ENCODE measurements at places on chromosomes 7 and 10.

- no peaks in the 10 kb centered on the region for H3K27me3 ChIP-seq
- no peak overlapping the region for H3K4me3 ChIP-seq
- H3K36me3 ChIP-seq, result no peaks in the 10 kb centered on the region
- peak; percentile 17 for DNase-seq
- H3K27ac ChIP-seq, result no peak overlapping the region
- H3K4me1 ChIP-seq, result no peaks in the 10 kb centered on the region
These were observed 55.7 kb upstream of the PTER start for GRCh38 chr10:16381083-16381482.

DNA sequence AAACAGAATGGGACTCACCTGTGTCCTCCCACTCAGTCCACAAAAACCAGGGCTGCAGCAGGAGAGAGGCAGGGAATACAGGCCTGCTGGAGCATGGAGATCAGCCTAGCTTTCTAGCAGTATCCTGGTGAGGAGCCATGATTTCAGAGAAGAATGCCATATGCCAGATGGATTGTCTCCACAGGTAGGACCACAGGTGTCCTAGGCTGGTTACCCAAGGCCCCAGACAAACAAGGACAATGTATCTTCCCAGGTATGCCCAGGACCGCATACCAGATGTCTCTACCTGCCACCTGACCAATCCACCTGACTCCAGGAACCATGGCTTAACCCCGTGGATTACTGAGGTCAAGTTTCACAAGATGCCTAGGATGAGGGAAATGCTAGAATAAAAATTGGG lies 295.4 kb upstream of the NPSR1 start:
- no peaks in the 10 kb centered on the region for H3K4me1 ChIP-seq
- no peaks in the 10 kb centered on the region for H3K27me3 ChIP-seq
- no peak overlapping the region for H3K27ac ChIP-seq
- no peak overlapping the region for H3K4me3 ChIP-seq
- DNase-seq, result no peak

DNA sequence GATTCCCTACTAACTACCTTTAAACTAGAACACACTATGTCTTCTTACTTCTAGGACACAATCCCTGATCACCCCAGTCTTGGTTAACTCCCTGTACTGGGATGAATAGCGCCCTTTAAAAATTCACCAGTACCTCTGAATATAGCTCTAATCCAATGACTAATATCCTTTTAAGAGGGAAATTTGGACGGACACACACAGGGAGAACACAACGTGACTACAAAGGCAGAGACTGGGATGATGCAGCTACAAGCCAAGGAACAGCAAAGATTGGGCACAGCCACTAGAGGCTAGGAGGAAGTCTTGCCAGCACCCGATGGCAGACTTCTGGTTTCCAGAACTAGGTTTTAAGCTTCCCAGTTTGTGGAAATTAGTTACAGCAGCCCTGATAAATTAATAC lies 81.4 kb downstream of the MALSU1 start:
- H3K4me3 ChIP-seq, result no peak overlapping the region
- H3K27me3 ChIP-seq, result no peaks in the 10 kb centered on the region
- H3K4me1 ChIP-seq, result no peaks in the 10 kb centered on the region
- peak overlapping the region; percentile 34 for H3K27ac ChIP-seq
- no peaks in the 10 kb centered on the region for H3K36me3 ChIP-seq

- no peak for DNase-seq
- H3K27ac ChIP-seq, result no peak overlapping the region
- H3K4me3 ChIP-seq, result no peak overlapping the region
- H3K27me3 ChIP-seq, result no peaks in the 10 kb centered on the region
- H3K36me3 ChIP-seq, result no peaks in the 10 kb centered on the region
These were observed 5.3 kb downstream of the PPP1R3C start for GRCh38 chr10:91627344-91628102.

- H3K27ac ChIP-seq, result no peak overlapping the region
- no peak overlapping the region for H3K4me3 ChIP-seq
- no peaks in the 10 kb centered on the region for H3K4me1 ChIP-seq
- no peaks in the 10 kb centered on the region for H3K27me3 ChIP-seq
These were observed 465.4 kb downstream of the ETV1 start for GRCh38 chr7:13524076-13524475.

DNA sequence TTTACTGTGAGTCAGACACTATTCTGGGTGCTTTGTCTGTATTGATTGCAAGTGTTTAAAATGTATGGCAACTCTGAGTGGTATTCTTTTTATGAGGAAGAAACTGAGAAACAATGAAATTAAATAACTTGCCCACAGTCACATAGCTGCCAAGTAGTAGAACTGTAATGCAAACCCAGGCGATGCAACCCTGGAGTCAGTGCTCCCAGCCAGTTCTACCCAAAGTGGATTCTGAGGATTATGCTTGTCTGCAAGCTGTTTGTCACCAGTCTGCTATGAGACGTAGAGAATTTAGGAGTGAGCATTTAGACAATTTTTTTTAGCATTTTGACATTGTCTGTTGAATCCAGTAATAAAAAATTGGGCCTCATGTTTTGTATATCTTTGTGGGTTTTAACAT lies 306.0 kb upstream of the LRGUK start:
- H3K36me3 ChIP-seq, result no peaks in the 10 kb centered on the region
- no peak overlapping the region for H3K4me3 ChIP-seq
- H3K4me1 ChIP-seq, result no peaks in the 10 kb centered on the region
- H3K27me3 ChIP-seq, result no peaks in the 10 kb centered on the region
- DNase-seq, result no peak

DNA sequence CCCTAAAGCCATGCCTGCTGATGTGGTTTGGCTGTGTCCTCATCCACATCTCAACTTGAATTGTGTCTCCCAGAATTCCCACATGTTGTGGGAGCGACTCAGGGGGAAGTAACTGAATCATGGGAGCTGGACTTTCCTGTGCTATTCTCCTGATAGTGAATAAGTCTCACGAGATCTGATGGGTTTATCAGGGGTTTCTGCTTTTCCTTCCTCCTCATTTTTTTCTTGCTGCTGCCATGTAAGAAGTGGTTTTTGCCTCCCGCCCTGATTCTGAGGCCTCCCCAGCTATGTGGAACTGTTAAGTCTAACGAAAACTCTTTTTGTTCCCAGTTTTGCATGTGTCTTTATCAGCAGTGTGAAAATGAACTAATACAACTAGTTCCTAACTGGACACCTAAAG lies 11.8 kb downstream of the MACROH2A2 start:
- no peaks in the 10 kb centered on the region for H3K27me3 ChIP-seq
- no peak for DNase-seq
- H3K4me3 ChIP-seq, result no peak overlapping the region
- no peaks in the 10 kb centered on the region for H3K36me3 ChIP-seq
- no peak overlapping the region for H3K27ac ChIP-seq

- no peak overlapping the region for H3K27ac ChIP-seq
- no peak overlapping the region for H3K4me3 ChIP-seq
- H3K36me3 ChIP-seq, result no peaks in the 10 kb centered on the region
- no peaks in the 10 kb centered on the region for H3K4me1 ChIP-seq
These were observed 7.1 kb upstream of the CPA5 start for GRCh38 chr7:130337410-130337971.

GRCh38 chr10:128286762-128287500 lies 160.7 kb upstream of the MKI67 start:
- no peak overlapping the region for H3K27ac ChIP-seq
- no peak for DNase-seq
- no peaks in the 10 kb centered on the region for H3K27me3 ChIP-seq
- H3K36me3 ChIP-seq, result no peaks in the 10 kb centered on the region
- H3K4me3 ChIP-seq, result no peak overlapping the region

GRCh38 chr10:116753759-116754158 lies 11.4 kb upstream of the HSPA12A start:
- H3K27me3 ChIP-seq, result no peaks in the 10 kb centered on the region
- no peaks in the 10 kb centered on the region for H3K4me1 ChIP-seq
- no peak for DNase-seq
- H3K4me3 ChIP-seq, result no peak overlapping the region

- no peaks in the 10 kb centered on the region for H3K4me1 ChIP-seq
- no peak for DNase-seq
- H3K27me3 ChIP-seq, result no peaks in the 10 kb centered on the region
- no peak overlapping the region for H3K27ac ChIP-seq
- H3K36me3 ChIP-seq, result no peaks in the 10 kb centered on the region
These were observed 351.5 kb upstream of the AUTS2 start for GRCh38 chr7:69246758-69247157.

- H3K27ac ChIP-seq, result peak overlapping the region; percentile 92
- DNase-seq, result no peak
- peaks cover 29% of the 10 kb centered on the region for H3K4me1 ChIP-seq
These were observed 9.7 kb downstream of the MDFIC start for GRCh38 chr7:114931656-114932011.

GRCh38 chr7:99368750-99369389 lies 5.7 kb upstream of the ARPC1B start:
- peaks cover 12% of the 10 kb centered on the region for H3K36me3 ChIP-seq
- no peak overlapping the region for H3K27ac ChIP-seq
- H3K4me3 ChIP-seq, result no peak overlapping the region
- H3K27me3 ChIP-seq, result no peaks in the 10 kb centered on the region
- DNase-seq, result no peak

GRCh38 chr7:131004371-131004770 lies 270.4 kb upstream of the KLF14 start:
- no peak overlapping the region for H3K4me3 ChIP-seq
- H3K36me3 ChIP-seq, result no peaks in the 10 kb centered on the region
- no peak overlapping the region for H3K27ac ChIP-seq
- DNase-seq, result no peak
- no peaks in the 10 kb centered on the region for H3K27me3 ChIP-seq
- H3K4me1 ChIP-seq, result peaks cover 18% of the 10 kb centered on the region

DNA sequence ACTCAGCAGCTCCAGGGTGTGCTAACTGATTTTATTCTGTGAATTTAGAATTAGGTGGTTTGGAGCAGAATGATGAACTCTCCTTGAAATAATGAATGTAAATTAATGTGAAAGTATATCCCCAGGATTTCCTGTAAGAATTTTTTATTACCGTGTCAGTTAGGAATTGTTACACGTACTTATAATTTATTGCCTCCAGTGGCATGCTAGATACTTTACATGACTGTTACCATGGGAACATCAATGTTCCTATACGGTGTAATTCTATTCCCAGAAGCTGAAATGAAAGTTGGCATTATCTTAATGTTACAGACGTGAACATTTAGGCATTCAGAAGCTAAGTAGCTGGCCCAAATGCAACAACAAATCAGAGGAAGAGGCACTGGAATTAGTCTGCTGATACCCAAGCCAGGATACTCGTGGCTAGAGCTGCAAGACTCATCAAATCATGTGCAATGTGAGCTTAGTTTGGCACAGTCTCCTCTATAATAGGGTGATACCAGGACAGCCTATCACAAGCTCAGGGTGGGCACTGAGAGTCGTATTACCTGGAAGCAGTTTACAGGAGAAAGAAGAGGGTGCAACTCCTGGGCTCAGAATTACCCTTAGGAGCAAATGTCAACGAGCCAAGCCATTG lies 30.0 kb upstream of the PRKAR2B start:
- no peak overlapping the region for H3K4me3 ChIP-seq
- H3K27me3 ChIP-seq, result no peaks in the 10 kb centered on the region
- no peak for DNase-seq
- no peaks in the 10 kb centered on the region for H3K4me1 ChIP-seq
- H3K36me3 ChIP-seq, result no peaks in the 10 kb centered on the region

DNA sequence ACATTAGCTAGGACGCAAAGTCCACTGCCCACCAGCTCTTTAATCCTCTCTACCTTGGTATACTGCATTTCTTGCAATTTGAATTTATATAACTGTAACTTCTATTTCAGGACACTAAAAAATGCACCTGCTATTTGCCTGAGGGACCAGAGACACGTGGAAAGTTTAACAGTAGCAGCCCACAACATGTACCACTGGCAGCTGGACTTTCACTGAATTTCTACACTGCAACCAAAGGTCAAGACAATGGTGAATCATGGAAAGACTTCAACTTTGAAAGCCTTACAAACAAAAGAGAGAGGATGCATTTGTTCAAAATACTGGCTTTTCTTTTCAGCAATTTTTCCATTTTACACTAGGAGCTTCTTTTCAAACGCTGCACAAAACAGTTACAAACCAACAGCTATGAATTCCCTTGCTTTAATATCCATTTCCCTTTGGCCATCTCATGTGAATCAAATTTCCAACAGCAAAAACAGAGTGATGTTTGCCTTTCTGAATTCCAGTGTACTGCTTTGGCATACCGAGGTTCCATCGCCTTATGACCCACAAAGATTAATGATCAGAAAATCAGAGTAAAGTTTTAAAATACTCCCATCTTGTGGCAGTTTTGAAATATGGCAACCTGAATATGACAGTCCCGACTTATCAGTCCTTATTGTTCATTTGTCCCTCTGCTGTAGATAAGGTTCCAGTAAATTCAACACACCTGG lies 29.9 kb upstream of the HNRNPH3 start:
- H3K27me3 ChIP-seq, result no peaks in the 10 kb centered on the region
- H3K27ac ChIP-seq, result no peak overlapping the region
- peaks cover 16% of the 10 kb centered on the region for H3K4me1 ChIP-seq

- no peak overlapping the region for H3K27ac ChIP-seq
- no peak for DNase-seq
- H3K4me1 ChIP-seq, result no peaks in the 10 kb centered on the region
- no peak overlapping the region for H3K4me3 ChIP-seq
These were observed 195.8 kb upstream of the SEMA3C start for GRCh38 chr7:81114633-81115032.

GRCh38 chr10:12194752-12195271 lies 879 bp downstream of the NUDT5 start:
- peak overlapping the region; percentile 84 for H3K4me3 ChIP-seq
- peaks cover 8% of the 10 kb centered on the region for H3K36me3 ChIP-seq
- peaks cover 4% of the 10 kb centered on the region for H3K4me1 ChIP-seq
- no peaks in the 10 kb centered on the region for H3K27me3 ChIP-seq
- peak overlapping the region; percentile 98 for H3K27ac ChIP-seq

DNA sequence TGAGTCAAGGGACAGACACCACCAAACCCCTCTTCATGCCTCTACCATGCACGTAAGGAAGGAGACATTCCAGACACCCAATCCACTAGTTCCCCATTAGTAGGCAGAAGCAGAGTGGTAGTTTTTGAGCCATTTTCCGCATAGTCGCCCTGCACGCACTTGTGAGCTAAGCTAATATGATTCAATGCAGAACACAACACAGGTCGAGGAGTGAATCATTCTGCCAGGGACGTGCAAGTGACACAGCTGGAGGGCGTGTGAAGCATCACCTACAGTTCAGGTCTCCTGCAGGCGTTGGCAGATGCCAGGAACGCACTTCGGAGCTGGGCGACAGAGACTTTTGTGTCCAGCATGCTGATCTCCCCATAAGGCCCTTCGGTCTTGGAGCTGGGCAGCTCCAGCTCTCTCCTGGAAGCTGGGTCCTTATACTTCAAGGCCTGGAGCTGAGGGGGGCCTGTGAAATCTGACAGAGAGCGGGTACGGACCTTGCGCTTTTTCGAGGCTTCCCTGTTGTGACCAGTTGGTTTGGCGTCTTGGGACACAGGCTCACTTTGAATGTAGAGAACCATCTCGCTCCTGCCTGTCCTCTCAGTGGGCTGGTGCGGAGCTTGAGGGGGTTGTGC lies 102.4 kb downstream of the SVIL start:
- no peaks in the 10 kb centered on the region for H3K36me3 ChIP-seq
- no peaks in the 10 kb centered on the region for H3K4me1 ChIP-seq
- H3K27ac ChIP-seq, result no peak overlapping the region

GRCh38 chr7:138208864-138209263 lies 132.6 kb downstream of the AKR1D1 start:
- DNase-seq, result no peak
- no peaks in the 10 kb centered on the region for H3K4me1 ChIP-seq
- no peak overlapping the region for H3K4me3 ChIP-seq
- H3K36me3 ChIP-seq, result no peaks in the 10 kb centered on the region
